ENCODE measurements at places on chromosomes 5 and 9.
A peak's percentile ranks its signal among the peaks of the same experiment; 100 is the strongest.

DNA sequence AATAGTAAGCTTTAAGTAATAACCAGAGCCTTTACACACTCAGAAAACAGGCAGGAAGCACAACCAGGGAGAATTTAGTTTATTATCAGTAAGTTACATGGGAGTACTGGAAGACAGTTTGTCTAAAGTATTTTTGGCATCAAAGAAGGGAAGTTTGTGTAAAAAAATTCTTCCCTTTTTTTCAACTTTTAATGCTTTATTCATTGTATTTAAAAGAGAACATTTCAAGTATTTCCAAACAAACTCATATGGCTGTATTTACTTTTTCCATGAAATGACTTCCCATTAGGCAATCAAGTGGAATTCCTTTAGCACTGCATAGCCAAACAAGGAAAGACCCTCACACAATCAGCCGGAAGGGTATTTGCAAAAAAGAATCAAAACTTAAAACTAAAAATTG is 26.7 kb downstream of the RNF145 start:
- no peak for DNase-seq

- no peak for DNase-seq
These were observed 269.4 kb upstream of the KLF9 start for GRCh38 chr9:70683841-70684240.

DNA sequence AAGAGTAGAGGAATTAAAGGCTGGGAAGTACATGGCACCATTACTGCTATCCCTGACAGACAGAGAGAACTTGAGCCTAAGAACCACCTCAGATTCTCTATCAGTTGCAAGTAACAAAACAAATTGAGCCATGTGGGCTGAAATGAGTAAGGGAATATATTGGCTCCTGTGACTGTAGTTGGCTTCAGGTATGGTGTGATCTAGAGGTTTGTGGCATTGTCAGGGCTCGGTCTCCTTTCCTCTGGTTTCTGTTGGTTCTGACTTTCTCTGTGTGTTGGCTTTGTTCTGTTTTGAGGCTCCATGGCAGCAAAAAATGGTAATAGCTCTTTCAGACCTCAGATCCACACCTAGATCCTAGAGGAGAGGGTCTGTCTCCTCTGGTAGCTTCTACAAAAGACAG is 5.7 kb downstream of the GALNT10 start:
- DNase-seq = no peak

GRCh38 chr9:117681888-117682287 is 22.3 kb upstream of the TLR4 start:
- no peak for DNase-seq

GRCh38 chr9:129336130-129336528 is 158.1 kb upstream of the IER5L start:
- no peak for DNase-seq

DNA sequence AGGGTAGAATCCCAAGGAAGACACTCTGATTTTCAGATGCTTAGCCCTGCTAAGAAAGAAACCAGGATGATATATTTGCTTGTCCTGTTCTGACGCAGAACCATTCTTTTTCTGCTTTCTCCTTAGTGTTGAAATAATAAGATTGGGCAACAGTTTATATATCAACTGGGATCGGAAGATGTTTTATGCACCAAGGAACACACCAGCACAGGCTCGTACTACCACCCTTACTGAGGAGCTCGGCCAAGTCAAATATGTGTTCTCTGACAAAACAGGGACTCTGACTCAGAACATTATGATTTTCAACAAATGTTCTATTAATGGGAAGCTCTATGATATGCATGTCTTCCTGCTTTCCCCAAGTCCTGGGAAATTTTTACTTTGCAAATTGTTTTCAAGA is 19.0 kb upstream of the RUSC2 start:
- no peak for DNase-seq

- DNase-seq = no peak
These were observed 78.6 kb downstream of the PBX3 start for GRCh38 chr9:125825762-125826161.

DNA sequence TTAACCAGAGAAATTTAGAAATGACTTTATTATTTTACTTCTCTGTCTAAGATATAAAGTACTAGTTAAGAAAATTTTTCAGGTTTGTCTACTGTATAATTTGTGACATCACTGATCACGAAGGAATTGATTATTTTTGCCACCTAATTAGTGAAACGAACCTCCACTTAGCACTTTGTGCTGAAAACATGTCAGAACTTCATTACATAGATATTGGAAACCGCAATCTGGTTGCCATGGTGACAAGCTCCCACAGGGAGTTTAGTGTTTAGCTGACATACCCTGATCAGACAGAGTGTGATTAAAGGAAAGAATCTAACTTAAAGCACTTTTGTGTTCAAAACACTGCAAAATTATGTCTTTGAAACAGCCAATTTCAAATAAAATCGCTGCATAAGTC is 668.4 kb upstream of the CCNG1 start:
- DNase-seq = no peak

DNA sequence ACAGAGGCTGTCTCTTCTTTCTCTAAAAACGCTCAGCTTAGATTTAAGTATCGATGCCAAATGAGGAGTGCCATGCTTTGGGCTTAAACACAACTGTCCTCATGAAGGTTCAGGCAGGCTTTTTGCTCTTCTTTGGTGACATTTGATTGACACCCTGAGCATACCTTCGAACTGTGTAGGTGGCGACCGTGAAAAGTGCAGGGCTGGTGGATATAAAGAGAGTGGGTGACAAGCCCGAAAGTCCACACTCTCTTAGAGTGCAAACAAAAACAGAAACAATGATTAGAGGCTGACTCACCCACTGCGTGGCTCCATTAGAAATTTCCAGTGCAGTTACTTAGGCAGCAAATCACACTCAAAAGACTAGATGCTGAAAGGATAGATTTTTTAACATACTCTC is 141.7 kb downstream of the SYK start:
- no peak for DNase-seq

- DNase-seq = no peak
These were observed 96.4 kb downstream of the GNAQ start for GRCh38 chr9:77935211-77935610.

DNA sequence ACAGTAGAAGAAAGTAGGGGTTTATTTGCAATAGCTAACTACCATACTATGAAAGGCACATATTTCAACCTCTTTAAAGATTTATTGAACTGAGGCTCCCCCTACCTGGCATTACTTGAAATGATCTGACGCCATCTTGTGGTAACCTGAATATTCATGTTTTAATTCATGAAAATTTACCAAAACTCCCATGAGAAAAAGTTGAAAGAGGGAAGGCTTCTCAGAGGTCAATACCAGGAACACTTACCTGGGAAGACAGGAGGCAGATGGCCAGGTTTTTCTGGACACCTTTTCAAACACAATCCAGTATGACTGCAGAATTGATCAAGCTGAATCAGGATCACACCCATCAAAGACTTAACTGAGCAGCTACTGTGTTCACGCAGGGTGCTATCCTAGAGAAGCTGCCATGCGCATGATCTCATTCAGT is 9.4 kb downstream of the PRELID2 start:
- no peak for DNase-seq

- DNase-seq = no peak
These were observed 100.4 kb upstream of the FREM1 start for GRCh38 chr9:15010581-15010980.

DNA sequence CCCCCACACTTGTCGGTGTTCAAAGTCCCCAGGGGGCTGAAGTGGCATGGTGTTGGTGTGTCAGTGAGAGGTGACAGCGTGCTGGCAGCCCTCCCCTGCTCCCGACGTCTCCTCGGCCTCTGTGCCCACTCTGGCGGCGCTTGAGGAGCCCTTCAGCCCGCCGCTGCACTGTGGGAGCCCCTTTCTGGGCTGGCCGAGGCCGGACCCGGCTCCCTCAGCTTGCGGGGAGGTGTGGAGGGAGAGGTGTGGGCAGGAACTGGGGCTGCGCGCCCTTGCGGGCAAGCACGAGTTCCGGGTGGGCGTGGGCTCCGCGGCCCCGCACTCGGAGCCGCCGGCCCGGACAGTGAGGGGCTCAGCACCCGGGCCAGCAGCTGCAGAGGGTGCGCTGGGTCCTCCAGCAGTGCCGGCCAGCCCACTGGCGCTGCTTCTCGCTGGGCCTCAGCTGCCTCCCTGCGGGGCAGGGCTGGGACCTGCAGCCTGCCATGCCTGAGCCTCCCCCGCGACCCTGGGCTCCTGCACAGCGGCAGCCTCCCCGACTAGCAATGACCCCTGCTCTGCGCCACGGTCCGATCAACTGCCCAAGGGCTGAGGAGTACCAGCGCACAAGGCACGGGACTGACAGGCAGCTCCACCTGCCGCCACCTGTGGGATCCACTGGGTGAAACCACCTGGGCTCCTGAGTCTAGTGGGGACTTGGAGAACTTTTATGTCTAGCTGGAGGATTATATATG is 224.1 kb upstream of the RIOK2 start:
- DNase-seq = no peak

DNA sequence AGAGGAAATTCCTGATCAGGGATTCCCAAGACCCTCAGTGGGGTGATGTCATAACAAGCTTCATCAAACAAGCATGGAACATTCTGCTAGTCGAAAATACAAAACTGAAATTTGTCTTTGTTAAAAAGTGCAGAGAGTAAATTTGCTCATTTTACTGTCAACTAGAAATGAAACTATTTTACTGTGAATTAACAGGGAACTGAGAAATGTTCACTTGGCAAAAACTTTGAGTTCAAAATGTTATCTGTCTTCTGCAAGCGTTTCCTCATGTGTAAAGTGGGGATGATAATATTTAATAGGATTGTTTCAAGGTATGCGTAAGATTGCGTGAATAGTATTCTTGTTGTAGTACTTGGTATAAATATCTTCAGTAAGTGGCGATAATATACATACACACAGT is 45.4 kb downstream of the ALDH1A1 start:
- no peak for DNase-seq

DNA sequence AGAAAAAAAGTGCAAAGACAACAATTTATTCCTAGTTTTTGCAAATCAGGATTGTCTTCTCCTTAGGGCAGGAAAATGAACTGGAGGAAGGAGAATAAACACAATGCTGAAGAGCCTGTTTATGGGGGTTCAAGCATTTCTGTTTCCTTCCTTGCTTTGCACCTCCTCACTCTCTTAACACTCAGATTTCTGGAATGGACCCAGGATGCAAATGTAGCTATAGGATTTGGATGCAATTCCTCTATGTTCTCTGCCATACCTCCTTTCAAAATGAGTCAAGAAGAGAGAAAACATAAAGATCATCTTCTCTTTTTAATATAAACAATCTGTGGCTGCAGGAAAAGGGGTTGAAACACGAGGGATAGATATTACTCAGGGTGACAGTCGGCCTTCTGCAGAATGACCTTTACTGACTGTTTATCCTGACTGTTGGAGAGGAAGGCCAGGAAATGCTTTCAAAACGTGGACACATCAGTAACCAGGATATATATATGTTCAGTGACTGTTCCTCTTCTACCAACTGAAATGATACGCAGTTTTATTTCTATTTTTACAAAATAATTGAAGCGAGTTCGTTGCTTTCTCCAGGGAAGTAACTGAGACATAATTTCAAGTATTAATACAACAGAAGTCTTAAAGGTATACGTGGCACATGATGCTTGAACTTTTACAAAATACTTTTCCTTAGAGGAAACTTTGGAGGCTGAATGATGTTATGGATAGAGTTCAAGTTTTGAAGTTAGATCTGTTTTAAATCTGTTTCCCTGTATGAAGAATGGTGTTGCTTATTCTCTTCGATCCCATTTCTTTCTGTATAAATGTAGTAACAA is 44.4 kb downstream of the ACTBL2 start:
- no peak for DNase-seq

DNA sequence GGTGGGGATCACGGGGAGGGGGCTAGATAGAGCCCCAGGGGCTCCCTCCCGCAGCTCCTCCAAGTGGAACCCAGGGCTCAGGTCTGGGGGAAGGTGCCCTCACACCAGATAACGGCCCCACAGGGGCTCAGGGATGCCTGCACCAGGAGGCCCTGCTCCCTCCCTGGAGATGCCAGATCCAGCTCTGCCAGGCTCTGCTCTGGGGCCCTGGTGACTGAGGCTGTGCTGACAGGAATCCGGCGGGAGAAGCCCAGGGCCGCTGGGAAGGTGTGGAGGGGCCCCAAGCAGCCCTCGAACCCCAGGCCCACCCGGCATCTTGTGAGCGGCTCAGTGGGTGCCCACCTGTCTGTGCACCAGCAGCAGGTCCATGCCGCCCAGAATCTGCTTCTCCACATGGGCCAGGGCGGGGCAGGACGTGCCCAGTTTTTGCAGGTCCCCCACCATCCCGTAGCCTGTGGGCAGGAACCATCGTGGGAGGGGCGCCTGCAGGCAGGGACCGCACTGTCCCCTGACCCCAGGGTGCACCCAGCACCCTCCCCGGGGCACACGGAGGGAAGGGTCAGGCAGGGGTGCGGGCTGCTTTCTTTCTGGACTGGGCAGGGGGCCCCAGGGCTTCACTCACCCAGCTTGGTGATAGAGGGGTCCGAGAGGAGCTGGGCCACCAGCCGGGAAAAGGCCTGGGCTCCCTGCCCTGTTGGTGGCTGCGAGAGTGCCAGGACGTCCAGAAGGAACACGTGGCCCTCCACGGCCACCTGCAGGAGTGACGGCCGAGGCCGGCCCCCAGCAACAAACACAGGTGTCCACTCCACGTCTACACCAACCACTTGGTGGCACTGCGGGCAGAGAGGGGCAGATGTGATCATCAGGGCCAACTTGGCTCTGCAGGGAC is 48.9 kb upstream of the NRARP start:
- DNase-seq = no peak

GRCh38 chr9:36731068-36731956 is 158.6 kb downstream of the MELK start:
- DNase-seq = no peak

DNA sequence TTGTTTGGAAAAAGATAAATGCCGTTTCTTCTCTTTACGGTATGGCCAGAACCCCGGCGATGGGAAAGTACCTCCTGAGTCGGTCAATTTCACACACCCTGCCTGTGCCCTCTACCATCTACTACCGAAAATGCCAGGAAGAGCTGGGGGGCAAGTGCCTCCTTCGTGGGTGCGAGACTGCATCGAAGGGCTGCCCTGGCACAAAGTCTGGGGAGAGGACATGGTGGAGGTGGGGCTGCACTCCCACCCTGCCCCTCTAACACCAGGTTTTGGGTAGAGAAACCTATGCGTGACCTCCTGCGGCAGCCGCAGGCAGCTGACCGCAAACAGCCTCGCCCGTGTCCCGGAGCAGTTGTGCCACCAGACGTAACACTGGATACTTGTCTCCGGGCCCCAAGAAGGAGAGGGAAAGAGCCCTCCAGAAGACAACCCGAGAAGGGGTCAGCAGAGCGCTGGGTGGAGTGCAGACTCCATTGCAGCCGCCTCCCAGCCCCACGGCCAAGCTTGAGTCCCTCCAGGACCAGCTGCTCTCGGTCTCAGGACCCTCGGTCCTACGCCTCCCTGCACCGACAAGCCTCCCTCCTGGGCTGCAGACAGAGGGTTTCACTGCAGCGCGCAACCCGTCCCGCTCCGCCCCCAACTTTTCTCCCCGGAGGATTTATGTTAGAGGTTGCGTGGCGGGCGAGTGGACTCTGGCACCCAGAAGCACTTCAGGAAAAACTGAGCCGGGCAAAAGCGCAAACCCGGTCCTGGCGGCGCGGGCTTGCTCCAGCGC is 823 bp upstream of the PRDM6 start:
- peak; percentile 69 for DNase-seq

GRCh38 chr9:89797937-89798455 is 193.2 kb downstream of the GADD45G start:
- DNase-seq = peak; percentile 33

- DNase-seq = no peak
These were observed 113.9 kb downstream of the ARRDC3 start for GRCh38 chr5:91269198-91269597.

GRCh38 chr9:116661037-116661954 is 25.8 kb upstream of the TRIM32 start:
- DNase-seq = no peak

Data from kidney (tissue), 22 donors.